ENCODE measurements at places on chromosomes 6 and 20.

DNA sequence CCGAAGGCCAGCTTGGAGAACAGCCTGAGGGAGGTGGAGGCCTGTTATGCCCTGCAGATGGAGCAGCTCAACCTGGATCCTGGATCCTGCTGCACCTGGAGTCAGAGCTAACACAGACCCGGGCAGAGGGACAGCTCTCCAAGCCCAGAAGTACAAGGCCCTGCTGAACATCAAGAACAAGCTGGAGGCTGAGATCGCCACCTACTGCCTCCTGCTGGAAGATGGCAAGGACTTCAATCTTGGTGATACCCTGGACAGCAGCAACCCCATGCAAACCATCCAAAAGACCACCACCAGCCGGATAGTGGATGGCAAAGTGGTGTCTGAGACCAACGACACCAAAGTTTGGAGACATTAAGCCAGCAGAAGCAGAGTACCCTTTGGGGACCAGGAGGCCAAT is 223.5 kb upstream of the ID4 start:
- DNase-seq = no peak

GRCh38 chr20:56810141-56810540 is 181.0 kb downstream of the TFAP2C start:
- DNase-seq = no peak

DNA sequence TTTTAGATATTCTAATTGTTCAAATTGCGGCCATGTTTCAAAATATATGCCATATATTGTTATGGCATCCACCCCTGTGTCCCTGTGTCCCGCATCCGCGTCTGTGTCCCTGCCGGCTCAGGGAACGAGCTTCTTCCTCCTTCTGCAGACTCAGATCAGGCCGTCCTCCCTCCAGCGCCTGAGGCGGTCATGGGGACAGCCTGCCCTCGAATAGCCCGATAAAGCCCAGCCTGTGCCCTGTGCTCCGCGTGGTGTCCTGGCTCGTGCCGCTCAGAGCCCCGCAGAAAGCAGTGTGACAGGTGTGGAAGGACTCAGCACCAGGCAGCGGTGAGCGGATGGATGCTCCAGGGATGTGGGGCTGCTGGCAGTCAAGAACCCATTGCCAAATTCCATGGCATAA is 663.4 kb upstream of the DEFB115 start:
- no peak for DNase-seq

DNA sequence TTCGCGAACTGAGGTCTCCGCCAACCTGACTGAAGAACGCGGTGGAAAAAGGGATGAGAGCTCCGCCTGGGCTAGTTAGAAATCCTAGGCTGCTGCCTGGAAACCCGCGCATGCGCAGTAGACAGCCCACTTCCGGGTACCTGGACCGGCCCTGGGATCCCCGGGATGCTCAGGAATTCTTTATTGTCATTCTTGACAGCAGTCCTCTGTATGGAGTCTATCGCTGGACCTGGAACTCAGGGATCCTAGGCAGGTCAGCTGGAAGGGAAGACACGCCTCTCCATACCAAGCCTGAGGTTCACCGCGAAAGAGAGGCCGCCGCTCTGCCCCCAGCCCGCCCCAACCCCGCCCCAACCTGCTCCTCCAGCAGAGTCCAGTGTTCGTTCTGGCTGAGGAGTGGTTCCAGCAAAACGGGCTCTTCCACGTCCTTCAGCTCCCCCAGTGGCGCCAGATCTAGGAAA is 1379.2 kb upstream of the DEFB115 start:
- DNase-seq = peak; percentile 89

DNA sequence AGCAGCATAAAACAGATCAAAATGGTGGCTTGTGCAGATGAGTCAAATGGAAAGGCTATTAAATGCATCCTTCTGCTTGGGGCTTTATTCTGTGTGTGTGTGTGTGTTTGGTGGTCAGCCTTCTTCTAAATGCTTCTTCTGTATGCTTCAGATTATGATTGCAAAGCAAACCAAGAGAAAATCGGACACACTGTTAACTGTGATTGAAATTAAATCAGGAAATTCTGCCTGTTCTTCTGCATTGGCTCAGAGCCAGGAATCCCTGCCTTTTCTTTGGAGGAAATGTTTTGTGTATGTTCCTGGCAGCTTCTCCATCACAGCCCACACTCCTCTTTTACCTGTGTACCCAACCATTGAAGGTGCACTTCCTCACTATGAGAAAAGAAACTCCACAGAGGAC is 22.3 kb upstream of the PDE10A start:
- DNase-seq = peak; percentile 35

- peak; percentile 71 for DNase-seq
Observed at GRCh38 chr6:32968867-32969684, 682 bp downstream of the BRD2 start.

DNA sequence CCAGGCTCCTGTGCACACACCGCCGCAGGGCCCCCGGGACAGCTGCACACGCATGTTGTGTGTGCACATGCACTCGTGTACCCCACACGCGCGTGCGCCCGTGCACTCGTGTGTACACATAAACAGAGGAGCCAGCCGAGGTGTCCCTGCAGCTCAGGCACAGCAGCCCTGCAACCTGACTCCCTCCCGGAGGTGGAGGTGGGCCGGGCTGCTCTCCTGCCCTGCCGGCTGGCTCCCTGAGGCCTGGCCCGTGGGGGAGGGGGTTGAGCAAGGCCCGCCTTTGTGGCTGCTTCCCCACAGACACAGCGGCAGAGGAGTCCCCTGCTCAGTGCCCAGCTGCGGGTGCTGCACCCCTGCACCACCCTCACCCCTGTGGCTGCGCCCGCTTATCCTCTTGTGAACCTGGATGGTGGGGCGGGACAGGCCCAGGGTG is 624 bp downstream of the RBBP8NL start:
- DNase-seq = no peak

- peak; percentile 72 for DNase-seq
Observed at GRCh38 chr6:28880894-28881780, 42.6 kb downstream of the TRIM27 start.

DNA sequence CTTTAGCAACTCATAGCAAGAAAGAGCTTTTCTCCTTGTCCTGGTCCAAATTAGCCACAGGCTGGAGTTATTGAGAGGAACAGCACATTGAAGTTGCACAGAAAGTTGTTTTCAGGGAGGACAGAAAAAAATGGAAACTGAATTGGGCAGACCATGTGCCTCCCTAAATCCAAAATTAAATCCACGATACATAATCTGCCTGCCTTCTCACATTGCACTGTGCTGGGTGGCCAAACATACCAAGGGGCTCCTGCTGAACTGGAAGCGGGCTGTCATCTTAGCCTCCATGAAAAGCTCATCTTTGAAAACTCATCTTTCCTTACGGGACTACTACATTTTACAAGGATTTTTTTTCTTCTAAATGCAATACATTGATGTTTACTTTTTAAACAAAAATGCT is 59.9 kb downstream of the TNFAIP3 start:
- no peak for DNase-seq

DNA sequence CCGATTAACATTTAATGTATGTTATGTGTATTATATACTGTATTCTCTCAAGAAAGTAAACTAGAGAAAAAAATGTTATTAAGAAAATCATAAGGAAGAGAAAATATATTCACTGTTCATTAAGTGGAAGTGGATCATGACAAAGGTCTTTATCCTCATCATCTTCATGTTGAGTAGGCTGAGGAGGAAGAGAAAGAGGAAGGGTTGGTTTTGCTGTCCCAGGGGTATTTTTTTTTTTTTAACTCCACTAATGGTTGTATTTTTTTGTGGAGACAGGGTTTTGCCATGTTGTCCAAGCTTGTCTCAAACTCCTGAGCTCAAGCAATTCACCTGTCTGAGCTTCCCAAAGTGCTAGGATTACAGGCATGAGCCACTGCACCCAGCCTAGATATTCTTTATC is 11.0 kb downstream of the ECT2L start:
- DNase-seq = no peak

DNA sequence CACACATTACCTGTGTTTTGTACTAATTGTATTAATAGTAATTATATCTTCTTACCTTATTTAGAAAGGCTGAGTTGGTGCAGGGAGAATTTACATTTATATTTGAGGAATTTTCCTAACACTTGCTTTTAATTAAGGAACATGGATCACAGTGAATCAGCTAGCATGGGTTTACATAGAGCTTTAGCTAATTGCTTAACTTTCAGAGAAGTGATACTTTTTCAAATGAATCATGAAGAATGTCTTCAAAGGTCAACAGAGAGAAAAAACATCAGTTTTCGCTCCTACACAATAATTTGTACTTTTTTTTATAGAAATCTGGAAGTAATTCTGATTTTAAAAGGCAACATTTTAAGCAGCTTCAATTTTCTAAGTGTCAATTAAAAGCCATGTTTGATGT is 195.0 kb upstream of the HEY2 start:
- no peak for DNase-seq

GRCh38 chr6:150150821-150151646 is 8.2 kb downstream of the PPP1R14C start:
- DNase-seq = no peak

DNA sequence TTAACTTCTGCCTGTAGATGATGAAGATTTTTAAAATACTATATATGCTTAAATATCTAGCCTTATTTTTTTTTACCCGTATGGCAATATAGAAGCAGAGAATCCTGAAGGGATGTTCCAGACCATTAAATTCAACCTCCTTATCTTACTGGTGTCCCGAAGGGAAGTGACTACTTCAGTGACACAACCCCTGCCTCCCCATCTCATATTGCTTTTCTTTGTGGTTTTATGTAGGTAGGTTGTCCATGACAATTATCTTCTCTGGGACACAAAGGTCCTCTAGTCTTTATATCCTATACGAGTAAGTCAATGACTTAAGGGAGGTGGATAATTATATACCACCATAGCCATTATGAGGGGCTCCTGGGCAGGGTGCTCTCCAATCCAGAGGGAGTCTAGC is 57.4 kb upstream of the EMILIN3 start:
- DNase-seq = no peak

DNA sequence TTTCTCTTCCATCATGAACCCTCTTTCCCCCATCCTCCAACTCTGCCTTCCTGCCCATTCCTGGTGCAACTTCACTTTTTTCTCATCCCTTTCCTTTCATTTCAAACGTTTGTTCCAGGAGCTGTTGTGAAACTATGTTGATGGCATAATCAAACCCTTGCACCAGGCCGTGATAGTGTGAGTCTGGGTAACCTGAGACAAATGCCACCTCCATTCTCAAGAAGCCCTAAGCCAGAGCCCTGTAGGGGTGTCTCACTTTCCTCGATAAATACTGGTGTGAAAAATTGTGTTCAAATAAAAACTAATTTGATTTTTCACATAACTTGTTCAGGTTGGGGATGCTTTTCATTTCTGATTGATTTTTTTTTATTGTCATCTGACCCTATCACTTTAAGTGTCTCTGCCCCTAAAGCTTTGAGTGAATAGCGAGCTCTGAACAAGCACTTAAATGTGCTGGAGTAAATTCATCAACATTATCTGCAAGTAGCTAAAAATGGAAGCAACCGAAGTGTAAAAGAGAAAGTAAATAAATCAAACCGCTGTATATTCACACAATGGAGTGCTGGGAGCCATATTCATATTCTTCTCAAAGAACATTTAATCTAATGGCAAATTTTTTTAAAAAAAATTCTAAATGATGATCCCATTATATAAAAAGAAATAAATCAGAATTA is 303.1 kb upstream of the CDYL start:
- peak; percentile 23 for DNase-seq

DNA sequence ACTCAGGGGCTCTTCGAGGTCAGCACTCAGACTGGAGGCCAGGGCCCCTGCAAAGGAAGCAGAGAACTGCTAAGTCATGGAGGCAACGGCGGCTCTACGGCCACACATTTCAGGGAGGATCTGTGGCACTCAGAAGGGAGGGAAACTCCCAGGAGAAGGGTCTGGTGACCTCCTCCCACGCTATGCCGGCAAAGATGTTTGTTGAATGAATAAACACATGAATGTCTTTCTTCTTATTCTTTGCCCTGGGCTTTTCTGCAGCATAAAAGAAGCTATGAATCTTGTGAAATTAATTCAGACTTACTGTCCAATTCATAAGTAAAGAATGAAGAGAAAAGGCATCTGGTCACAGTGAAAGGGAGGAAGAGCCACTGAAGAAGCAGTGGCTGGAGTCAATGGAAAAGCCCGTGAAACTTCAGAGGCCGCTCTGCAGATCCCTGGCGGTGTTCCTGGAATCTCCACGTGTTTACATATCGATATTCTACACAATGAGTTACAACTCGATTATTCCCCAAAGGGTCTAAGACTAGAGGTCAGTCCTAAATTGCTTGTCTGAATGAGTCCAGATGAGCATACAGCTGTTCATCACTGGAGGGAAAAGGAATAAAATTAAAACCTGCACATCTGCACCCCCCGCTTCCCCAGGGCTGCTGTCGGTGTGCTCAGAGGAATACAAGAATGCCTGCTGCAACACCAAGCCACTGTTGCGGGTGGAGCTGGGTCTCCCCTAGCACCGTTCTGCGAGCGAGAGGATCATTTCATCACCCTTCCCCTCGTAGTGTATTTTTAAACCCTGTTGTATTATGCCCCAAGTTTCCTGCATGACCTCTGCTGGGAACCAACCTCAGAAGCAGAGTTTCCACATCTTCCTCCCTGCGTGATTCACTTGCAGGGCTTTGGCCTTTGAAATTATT is 25.6 kb downstream of the INSM1 start:
- no peak for DNase-seq

DNA sequence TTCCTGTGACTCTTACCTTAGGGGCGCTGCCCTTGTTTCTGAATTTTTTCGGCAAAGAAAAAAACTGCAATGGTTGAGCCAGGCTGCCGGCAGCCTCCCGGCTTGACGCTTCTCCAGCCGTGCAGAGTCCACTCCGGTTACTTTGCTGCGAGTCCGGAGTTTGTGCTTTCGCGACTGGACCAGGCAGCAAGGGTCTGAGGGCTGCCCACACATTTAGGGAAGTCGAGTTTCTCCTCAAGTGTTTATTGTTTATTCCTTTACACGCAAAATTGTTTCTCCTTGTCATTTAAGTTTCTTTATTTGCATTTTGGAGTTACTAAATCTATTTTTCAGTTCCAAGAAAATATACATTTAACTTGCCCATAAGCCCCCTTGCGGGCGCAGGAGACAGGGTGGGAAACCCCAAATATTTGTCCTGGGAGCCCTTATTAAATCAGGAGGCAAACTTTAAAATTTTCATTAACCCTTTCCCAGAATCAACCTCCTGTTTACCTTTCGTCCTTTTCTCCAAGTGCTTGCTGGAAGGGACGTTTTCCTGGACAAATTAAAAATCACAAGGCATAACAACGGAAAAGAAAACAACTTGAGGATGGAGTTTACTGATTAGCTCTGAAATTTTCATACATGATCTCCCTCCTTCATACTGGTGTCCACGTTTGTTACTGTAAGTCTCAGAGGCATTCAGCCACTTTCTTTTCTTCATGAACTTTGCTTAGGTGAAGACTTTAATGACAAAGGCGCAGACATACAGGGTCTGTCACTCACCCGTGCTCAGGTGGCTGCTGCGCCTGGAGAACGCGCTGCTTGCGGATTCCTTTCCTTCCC is 1.7 kb upstream of the PDE10A start:
- no peak for DNase-seq

DNA sequence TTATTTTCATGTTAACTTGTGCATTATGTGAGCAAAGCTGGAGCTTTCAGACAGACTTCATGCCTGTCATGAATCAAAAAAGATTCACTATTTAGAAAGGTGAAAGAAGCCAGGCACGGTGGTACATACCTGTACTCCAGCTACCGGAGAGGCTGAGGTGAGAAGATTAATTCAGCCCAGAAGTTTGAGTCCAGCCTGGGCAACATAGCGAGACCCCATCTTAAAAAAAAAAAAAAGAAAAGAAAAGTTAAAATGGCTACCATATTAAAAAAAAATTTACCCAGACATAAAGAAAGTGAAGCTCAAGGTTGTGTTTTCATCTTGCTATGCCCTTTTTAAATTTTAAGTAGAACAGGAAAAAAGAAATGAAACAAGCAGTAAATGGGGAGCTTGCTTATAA is 889 bp downstream of the CASS4 start:
- DNase-seq = no peak

- no peak for DNase-seq
Observed at GRCh38 chr6:75874224-75874623, 125.2 kb downstream of the MYO6 start.

Measured in NCI-H1105 treated with DMSO at 0.1 percent for 48 hours (cell line).